ENCODE measurements at places on chromosomes 2 and 18.

- no peak for DNase-seq
Measured at GRCh38 chr2:231117922-231118613, 6.8 kb downstream of the HTR2B start.

DNA sequence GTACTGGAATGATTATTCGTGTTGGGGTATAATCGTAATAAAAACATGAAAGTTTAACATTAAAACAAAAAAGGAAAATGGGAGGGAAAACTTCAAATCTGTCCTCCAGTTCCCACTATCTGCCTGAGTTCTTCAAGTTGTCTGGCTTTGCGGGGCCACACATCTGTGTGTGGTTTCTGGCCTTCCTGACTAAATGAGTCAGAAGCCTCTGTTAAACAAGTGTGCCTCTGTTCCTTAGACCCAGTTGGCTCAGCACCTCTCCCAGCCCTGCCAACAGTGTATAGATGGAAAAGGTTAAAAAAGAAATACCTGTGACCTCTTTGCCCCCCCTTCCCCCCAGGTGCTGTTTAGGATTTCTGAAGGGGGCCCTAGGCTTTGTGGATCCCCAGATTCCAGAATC, 30.2 kb downstream of the XDH start:
- DNase-seq = peak; percentile 70

DNA sequence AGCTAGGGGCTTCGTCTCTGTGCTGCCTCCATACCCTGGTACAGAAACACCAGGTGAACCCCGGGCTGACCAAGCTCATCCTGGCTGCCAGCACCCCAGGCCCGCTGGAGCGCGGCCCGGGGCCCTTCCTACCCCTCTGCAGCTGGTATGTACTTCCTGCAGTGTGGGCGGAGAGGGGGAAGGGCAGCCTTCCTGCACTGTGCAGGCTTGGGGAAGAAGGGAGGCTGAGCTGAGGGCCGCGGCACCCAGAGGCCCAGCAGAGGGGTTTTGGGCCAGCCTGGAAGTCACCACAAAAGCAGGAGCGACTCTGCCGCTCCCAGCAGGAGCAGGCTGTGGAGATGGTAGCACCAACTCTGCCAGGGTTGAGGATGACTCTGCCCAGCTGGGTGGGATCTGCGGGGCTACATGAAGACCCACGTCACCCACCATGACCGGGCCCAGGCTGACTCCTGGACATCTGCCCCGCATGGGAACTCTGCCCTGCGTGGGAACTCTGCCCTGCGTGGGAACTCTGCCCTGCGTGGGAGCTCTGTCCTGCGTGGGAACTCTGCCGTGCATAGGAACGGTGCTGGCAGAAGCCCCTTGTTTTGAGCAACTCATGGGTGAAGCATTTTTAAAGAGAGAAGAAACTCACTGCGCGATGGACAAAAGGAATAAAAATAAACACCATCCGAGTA, 273.3 kb downstream of the NDUFA10 start:
- DNase-seq = no peak

DNA sequence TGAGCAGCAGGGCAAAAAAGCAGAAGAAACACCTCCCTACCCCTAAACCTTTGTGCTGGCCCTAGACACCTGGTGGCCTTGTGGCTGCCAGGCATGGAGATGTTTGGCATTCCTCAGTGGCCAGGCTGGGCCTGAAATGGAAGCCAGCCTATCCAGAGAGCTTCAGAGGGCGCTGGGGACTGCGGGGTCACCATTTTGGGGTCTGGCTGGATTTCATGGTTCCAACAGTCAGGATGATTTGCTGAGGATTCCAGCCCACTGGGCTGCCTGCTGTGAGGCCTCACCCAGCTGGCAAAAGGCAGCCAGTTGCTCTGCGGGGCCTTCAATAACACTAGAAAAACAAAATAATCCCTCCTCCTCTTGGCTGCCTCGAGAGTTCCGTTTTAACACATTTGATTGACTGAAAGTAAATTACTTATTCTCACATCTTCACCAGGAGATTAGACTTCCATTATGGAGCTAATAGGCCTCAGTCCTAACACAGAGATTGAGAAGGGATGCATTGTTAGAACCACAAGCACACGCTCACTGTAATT, 154.1 kb downstream of the EN1 start:
- no peak for DNase-seq

- DNase-seq = no peak
Measured at GRCh38 chr18:22093731-22094357, 75.5 kb upstream of the GATA6 start.

DNA sequence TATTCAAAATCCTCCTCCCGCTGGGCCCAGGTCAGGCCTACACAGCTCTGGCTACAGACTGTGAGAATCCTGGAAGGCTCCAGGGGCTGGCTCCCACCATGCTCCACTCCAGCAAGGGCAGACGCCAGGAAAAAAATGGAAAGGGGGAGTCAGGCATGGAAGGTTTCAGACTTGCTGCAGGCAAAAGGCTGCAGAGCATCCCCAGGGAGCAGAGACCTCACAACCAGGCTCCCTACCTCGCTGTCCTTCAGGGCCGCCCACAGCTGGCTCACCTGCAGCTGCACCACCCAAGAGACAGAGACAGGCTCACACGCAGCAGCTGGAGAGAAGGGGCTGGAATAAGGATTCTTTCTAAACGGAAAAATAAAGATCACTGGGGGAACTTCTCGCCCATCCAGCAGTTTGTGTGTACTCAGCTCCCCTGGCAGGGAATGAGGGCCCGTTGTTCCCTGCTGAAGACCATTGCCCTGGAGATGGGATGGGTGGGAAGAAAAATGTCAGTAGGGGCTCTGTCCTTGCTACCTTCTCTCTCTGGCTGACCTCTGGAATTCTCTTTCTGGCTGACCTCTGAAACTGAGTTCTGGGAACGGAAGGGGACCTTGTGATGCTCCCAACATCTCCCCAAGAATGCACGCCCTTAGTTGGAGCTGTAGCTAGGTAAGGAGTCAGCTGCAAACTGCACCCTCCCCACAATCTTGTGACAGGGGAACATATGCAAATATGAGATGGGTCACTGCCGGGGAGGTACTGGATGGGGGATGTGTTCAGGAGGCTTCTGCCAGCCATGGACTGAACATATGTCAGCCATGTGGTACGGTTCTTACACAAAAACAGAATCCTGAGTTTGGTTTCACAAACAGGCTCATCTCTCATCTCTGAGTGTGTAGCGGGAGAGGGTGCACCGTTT, 34.5 kb downstream of the BCL2 start:
- no peak for DNase-seq
